ENCODE measurements at places on chromosomes 6 and 20. TPM values are rescaled to one million over a fixed set of nuclear protein-coding genes. Genes with fewer than 3 reads are reported as not detected.

- H3K4me1 ChIP-seq = no peaks in the 10 kb centered on the region
- H3K27ac ChIP-seq = no peak overlapping the region
- H3K36me3 ChIP-seq = no peaks in the 10 kb centered on the region
- H3K4me3 ChIP-seq = no peak overlapping the region
Observed at GRCh38 chr6:74404366-74404765, 708.4 kb downstream of the CD109 start.

DNA sequence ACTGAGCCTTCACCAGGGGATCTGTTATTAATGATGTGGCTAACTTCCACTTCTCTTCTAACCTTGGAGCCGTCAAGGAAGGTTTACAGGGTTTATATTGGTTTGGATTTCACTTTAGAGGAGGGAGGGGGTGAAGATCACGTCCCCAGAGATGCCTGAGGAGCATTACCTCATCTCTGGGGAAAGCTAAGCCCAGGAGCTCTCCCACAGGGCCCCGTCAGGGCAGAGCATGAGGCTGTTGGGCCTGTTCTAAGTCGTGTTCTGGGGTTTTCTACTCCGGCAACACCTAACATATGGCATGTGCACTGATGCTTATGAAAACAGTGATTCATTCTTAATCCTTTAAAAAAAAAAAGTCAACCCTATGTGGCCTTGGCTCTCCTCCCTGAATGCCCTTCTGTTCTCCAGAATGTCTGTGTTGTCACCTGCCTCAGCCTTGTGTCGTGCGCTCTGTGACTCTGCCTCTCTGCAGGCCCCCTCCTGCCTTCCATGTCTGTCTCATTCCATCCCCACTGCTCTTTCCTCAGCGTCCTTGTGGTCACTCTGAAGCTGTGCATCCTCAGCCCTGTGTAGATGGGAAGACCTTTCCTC is 97.4 kb upstream of the JARID2 start:
- no peaks in the 10 kb centered on the region for H3K4me1 ChIP-seq
- no peaks in the 10 kb centered on the region for H3K36me3 ChIP-seq
- no peak for DNase-seq
- no peak overlapping the region for H3K27ac ChIP-seq

DNA sequence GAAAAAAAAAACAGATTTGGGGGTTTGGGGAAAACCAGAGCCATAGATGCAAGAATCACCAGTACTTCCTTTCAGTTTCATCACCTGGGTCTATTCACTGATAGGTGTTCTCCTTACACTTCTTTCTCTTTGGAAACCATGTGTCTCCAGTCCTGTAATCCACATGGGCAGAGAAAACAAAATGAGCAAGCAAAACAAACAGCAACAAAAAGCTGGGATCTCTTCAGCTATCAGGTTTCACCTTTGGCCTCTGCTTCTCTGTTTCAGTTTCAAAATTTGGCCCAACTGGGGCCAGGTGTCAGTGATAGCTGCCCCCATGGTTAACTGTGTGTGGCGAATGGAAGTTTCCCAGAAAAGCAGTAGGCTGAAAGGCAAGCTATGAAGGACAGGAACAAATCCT is 220.0 kb upstream of the THBS2 start:
- no peak overlapping the region for H3K4me3 ChIP-seq
- H3K27ac ChIP-seq = no peak overlapping the region
- peaks cover 2% of the 10 kb centered on the region for H3K4me1 ChIP-seq
- no peaks in the 10 kb centered on the region for H3K27me3 ChIP-seq
- DNase-seq = no peak

DNA sequence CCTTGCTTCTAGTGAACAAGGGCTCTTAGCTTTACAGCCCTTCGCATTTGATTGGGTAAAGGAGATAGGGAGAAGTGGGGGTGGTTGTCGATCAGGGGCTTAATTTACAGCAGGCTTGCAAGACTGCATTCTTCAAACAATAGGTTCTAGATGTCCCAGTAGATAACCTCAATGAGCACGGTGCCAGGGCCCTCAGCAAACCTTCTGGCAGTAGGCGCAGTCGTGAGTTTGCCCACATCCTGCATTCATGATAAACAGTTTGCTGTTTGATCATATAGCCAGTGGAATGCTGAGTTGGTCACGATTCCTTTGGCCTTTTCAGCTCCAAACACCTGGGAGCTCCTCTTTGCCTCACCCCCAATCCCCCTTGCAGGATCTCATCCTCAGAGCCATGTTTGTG is 27.5 kb downstream of the SUN5 start:
- no peak for DNase-seq
- no peak overlapping the region for H3K27ac ChIP-seq
- H3K4me3 ChIP-seq = no peak overlapping the region
- no peaks in the 10 kb centered on the region for H3K36me3 ChIP-seq

DNA sequence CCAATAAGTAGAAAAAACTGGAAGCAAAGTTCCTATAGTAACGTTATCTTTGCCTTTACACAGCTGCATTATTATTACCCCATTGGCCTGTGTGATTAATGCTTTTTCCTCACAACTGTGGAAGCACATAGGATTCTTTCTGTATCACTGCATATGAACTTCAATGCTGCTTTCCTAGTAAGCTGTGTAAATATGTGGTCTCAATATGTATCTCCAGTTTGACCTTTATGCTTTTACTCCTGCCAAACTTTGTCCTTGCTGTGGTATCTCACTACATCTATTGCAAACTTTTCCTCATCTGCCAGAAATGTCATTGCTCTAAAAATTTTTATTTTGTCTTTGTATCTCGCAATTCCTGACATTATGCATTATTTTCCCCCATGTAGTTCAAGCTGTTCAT is 168.6 kb downstream of the ZFAND3 start:
- H3K36me3 ChIP-seq = no peaks in the 10 kb centered on the region
- no peak overlapping the region for H3K4me3 ChIP-seq
- peaks cover 8% of the 10 kb centered on the region for H3K4me1 ChIP-seq
- H3K27ac ChIP-seq = no peak overlapping the region

DNA sequence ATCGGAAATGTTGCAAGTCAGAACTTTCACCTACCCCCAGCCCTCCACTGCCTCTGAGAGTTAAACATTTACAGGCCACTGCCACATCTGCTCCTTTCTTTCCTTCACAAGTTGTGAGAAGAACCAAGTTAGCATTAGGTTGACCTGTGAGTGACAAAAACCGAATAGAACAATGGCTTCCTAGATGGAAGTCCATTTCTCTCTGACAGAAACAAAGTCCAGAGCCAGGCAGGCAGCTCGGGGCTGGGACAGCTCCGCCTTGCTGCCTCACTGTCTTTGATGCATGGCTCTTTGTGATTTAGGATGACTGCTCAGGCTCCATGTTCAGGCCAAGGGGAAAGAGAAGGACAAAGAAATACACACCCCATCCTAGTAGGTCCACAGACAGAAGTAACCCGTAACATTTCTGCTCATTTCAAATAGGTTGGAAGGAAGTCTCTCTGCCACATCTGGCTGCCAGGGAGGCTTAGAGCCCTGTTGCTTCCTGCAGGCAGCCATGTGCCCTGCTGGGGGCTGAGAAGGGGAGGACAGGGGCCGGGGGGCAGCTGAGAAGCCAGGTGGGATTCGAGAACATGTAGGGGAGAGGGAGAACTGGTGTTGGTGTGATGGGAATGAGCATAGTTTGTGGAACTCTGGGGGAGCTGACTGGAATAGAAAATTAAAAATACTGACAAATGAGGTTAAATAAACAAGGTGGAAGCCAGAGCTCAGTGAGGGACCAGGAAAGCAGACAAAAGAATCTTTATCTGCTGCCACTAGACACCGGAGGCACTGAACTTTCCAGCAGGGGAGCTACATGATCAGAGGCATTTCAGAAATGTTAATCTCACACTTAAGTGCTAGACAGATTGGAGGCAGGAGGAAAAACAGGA is 19.5 kb upstream of the IER3 start:
- DNase-seq = no peak
- peaks cover 18% of the 10 kb centered on the region for H3K4me1 ChIP-seq
- peak overlapping the region; percentile 85 for H3K27ac ChIP-seq
- no peaks in the 10 kb centered on the region for H3K27me3 ChIP-seq

- no peak overlapping the region for H3K4me3 ChIP-seq
- DNase-seq = no peak
- H3K36me3 ChIP-seq = no peaks in the 10 kb centered on the region
Observed at GRCh38 chr6:35922139-35922554, 1.2 kb upstream of the SRPK1 start.

GRCh38 chr20:8722277-8722928 is 346.5 kb upstream of the PLCB4 start:
- no peaks in the 10 kb centered on the region for H3K27me3 ChIP-seq
- H3K36me3 ChIP-seq = peaks cover 13% of the 10 kb centered on the region
- H3K27ac ChIP-seq = no peak overlapping the region
- H3K4me1 ChIP-seq = no peaks in the 10 kb centered on the region

Gene FNDC11
- 5.5 TPM for polyA plus RNA-seq

Gene HMGCLL1
- 0.05 TPM for polyA plus RNA-seq

Gene TNXB
- polyA plus RNA-seq = 0.55 TPM

Gene TRIM10
- polyA plus RNA-seq = not detected

Data from SK-N-SH (cell line).